ENCODE measurements at places on chromosomes 4 and X.

GRCh38 chr4:19752599-19752998, 499.1 kb upstream of the SLIT2 start:
- no peak for DNase-seq

- peak; percentile 1 for DNase-seq
These were observed 1.5 kb downstream of the ASMTL start for GRCh38 chrX:1451251-1451660.

- no peak for DNase-seq
These were observed 99.6 kb upstream of the MAML3 start for GRCh38 chr4:140253556-140254027.

- DNase-seq, result no peak
These were observed 22.8 kb downstream of the PDLIM3 start for GRCh38 chr4:185512516-185512915.

- no peak for DNase-seq
These were observed 805.8 kb upstream of the DIAPH2 start for GRCh38 chrX:95878874-95879273.

DNA sequence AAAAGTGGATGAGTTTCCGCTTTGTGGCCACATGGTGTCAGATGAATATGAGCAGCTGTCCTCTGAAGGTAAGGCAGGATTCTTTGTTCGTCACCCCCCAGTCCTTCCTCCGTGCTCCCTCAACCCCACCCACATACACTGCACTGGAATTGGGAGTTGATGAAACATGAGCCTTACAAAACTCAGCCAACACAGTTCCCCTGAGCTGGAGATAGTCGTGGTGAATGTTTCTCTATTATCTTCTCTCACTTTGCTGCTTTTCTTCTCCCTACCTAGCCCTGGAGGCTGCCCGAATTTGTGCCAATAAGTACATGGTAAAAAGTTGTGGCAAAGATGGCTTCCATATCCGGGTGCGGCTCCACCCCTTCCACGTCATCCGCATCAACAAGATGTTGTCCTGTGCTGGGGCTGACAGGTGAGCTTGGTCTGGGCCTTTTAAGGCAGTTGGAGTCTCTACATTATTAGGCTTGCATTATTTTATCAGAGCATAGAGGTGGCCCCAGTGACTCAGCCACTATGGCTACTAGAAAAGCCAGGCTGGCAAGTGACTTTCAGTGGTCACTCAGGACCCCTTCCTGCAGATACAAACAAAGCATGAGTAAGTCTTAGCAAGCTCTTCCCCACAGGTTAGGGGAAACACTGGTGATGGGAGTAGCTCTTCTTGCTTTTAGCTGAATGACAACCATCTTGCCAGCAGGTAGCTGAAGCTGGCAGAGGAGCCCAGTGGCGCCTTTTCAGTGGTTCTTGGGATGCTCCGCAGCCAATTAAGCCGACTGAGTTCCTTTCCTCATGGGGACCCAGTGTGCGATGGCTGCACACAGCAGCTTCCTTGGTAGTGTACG, 1.6 kb downstream of the RPL10 start:
- peak; percentile 39 for DNase-seq

DNA sequence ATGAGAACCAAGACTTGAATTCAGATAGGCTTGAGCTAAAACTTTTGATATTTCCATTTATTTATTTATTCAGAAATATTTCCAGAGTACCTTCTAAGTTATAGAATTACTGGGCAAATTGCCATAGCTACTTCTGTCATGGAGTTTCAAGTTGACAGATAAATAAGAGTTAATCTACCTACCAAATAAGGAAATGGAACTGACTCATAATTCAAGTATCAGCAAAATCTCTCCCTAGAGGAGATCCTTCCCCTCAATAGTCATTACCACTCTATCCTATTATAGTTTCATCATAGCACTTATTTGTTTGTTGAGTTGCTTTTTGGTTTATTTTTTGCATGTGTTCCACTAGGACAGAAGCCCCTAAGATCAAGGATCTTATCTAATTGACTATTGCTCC, 48.8 kb upstream of the CCSER1 start:
- no peak for DNase-seq

- DNase-seq, result no peak
These were observed 144.2 kb downstream of the PDLIM5 start for GRCh38 chr4:94595880-94596483.

DNA sequence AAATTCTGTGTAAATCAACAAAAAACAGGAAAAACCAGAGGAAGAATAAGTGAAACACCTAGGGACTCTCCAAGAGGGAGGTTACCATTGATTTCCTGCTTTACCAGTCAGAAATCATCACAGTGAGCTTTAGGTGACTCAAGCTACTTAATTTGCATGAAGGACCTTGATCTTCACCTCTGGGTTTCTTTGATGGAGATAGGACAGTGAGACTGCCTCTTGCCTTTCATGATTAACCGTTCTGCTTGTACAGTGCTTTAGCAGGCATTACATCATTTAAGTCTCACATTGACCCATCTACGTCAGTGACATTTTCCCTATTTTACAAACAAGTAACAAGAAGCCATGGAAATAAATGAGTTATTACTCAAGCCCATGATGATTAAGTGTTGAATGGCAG, 3.4 kb upstream of the GK start:
- DNase-seq, result no peak

DNA sequence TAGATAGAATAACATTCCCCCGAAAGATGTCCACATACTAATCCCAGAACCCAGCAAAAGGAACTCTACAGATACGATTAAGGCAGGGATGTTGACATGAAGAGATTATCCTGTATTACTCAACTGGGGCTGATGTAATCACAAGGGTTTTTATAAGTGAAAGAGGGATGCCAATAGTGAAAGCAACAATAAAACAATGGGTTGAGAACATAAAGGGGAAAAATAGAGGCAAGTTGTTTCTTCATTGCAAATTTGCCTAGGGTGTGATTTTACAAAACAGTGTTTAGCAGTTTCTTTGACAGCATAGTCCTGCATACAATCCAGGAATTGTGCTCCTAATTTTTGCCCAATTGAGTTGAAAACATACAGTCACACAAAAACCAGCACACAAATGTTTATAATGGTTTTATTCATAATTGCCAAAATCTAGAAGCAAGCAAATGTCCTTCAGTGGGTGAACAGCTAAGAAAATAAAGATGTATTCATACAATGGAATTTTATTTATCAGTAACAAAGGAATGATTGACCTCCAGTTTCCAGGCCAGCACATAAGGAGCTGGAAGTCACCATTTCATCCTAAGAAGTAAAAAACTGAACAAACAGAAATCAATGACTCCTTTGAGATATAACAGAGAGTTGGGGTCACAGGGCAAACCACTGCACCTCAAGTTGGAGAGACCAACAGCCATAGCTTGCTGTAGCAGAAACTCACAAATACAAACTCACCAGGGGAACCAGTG, 107.2 kb downstream of the CENPC start:
- no peak for DNase-seq
